Progenitor cell of endocrine pancreas (in vitro differentiated cells): ENCODE measurements at places on chromosomes 11 and 22. TPM values are rescaled to one million over a fixed set of nuclear protein-coding genes. Genes with fewer than 3 reads are reported as not detected.
A peak's percentile ranks its signal among the peaks of the same experiment; 100 is the strongest.

SNX32 gene
- total RNA-seq = 3.6 and 4.6 TPM in 2 replicates

GRCh38 chr11:32231909-32232493, 141.1 kb downstream of the RCN1 start:
- H3K27ac ChIP-seq = no peak overlapping the region
- no peaks in the 10 kb centered on the region for H3K27me3 ChIP-seq
- peaks cover 1% of the 10 kb centered on the region for H3K4me1 ChIP-seq
- H3K4me3 ChIP-seq = no peak overlapping the region
- no peaks in the 10 kb centered on the region for H3K36me3 ChIP-seq
- DNase-seq = no peak

DNA sequence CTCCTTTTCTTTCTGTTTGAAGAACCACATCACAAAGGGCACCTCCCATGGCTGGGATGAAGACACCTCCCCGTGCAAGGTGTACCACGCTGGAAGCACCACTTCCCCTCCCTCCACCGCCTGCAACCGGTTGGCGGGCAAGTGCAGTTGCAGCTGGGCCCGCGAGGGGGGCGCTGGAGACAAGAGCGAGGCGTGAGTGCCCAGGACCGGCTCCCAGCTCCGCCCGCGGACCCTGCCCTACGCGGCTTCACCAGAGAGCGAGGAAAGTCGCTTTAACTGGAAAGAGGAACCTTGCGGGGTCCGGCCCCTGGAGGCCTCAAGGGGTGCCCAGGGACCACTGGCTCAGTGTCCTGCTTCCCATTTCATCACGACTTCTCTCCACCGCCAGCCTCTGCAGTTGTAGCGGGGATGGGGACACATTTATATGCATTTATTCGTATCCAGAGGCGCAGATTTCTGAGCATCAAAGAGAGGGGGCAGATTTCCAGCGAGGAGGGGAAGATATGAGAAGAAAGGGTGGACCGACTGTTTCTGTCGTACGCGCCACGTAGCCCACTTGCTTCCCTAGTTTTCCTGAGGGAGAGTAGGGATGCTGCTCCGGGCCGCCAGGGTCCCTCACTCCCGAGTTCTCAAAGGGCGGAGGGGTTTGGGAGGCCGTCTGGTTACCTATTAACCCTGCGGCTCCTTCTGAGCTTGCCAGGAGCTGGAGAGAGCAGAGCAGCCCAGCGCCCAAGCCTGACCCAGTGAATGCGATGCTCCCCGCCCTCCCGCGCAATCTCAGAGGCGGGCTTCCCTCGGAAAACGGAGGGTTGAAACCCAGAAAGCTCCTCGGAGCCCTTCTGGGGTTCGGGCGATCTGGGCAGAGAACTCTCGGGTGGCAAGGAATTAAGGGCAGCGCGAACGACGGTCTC, 3.5 kb downstream of the ESAM start:
- no peaks in the 10 kb centered on the region for H3K36me3 ChIP-seq
- peak overlapping the region; percentile 91 for H3K27ac ChIP-seq
- H3K27me3 ChIP-seq = peaks cover 60% of the 10 kb centered on the region
- peak; percentile 77 for DNase-seq
- peaks cover 17% of the 10 kb centered on the region for H3K4me1 ChIP-seq
- peak overlapping the region; percentile 63 for H3K4me3 ChIP-seq

HBD gene
- not detected in 2 replicates for total RNA-seq

- H3K4me1 ChIP-seq = no peaks in the 10 kb centered on the region
- H3K4me3 ChIP-seq = no peak overlapping the region
- H3K27ac ChIP-seq = no peak overlapping the region
Observed at GRCh38 chr11:101345891-101346290, 216.3 kb upstream of the PGR start.

GRCh38 chr22:40491990-40492631, 121.7 kb downstream of the SGSM3 start:
- DNase-seq = no peak
- peak overlapping the region; percentile 42 for H3K27ac ChIP-seq
- peaks cover 13% of the 10 kb centered on the region for H3K4me1 ChIP-seq
- no peak overlapping the region for H3K4me3 ChIP-seq
- peaks cover 6% of the 10 kb centered on the region for H3K36me3 ChIP-seq

APOL5 gene
- not detected in 2 replicates for total RNA-seq
